Calu3 (cell line): ENCODE measurements at places on chromosomes 2 and 18.

DNA sequence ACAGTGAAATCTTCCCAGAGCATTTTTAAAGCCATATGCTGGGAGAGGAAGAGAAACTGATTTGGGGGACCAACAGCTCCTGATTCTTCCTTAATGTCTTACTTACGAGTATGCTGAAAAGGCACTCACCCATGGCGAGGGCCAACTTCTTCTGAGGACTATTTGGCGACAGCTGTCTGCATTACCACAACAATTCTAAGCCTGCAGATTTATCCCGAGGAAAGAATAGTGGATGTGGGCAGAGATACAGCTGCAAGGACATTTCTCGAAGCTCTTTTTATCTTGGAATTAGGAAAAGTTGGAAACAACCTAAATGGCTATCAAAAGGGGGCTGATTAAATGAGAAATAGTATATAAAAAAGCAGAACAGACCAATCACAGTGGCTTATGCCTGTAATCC lies 40.3 kb upstream of the FHL2 start:
- H3K27me3 ChIP-seq = no peaks in the 10 kb centered on the region
- no peak overlapping the region for H3K4me3 ChIP-seq
- H3K27ac ChIP-seq = no peak overlapping the region
- H3K4me1 ChIP-seq = peaks cover 7% of the 10 kb centered on the region
- H3K36me3 ChIP-seq = no peaks in the 10 kb centered on the region

GRCh38 chr18:2851771-2852170 lies 5.0 kb downstream of the EMILIN2 start:
- H3K4me3 ChIP-seq = no peak overlapping the region
- no peak for DNase-seq
- no peak overlapping the region for H3K27ac ChIP-seq
- peaks cover 89% of the 10 kb centered on the region for H3K27me3 ChIP-seq
- peaks cover 15% of the 10 kb centered on the region for H3K4me1 ChIP-seq

DNA sequence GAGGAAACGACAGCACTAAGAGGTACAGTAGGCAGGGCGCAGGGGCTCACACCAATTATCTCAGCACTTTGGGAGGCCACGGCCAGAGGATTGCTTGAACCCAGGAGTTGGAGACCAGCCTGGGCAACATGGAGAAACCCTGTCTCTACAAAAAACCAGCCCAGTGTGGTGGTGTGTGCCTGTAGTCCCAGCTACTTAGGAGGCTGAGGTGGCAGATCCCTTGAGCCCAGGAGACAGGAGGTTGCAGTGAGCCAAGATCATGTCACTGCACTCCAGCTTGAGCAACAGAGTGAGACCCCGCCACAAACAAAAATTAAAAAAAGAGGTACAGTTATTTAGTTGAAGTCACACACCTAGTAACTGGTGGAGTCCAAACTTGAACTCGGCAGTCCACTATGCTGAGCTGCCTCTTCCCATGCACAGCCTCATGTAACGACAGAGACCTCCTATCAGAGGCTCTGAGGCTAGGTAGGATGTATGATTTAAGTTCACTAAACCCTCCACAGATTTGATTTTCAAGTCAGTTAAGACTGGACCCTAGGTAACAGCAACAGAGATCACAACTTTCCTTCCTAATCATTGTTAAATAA lies 8.7 kb downstream of the STK17B start:
- peaks cover 3% of the 10 kb centered on the region for H3K36me3 ChIP-seq
- H3K4me3 ChIP-seq = no peak overlapping the region
- H3K27ac ChIP-seq = no peak overlapping the region
- peaks cover 37% of the 10 kb centered on the region for H3K4me1 ChIP-seq

- H3K4me3 ChIP-seq = no peak overlapping the region
- H3K4me1 ChIP-seq = no peaks in the 10 kb centered on the region
- no peak for DNase-seq
- no peaks in the 10 kb centered on the region for H3K36me3 ChIP-seq
- H3K27me3 ChIP-seq = no peaks in the 10 kb centered on the region
- H3K27ac ChIP-seq = no peak overlapping the region
Measured at GRCh38 chr2:3253913-3254441, 123.6 kb downstream of the EIPR1 start.

- H3K27ac ChIP-seq = no peak overlapping the region
- H3K27me3 ChIP-seq = no peaks in the 10 kb centered on the region
Measured at GRCh38 chr2:142756430-142756829, 121.0 kb upstream of the KYNU start.

DNA sequence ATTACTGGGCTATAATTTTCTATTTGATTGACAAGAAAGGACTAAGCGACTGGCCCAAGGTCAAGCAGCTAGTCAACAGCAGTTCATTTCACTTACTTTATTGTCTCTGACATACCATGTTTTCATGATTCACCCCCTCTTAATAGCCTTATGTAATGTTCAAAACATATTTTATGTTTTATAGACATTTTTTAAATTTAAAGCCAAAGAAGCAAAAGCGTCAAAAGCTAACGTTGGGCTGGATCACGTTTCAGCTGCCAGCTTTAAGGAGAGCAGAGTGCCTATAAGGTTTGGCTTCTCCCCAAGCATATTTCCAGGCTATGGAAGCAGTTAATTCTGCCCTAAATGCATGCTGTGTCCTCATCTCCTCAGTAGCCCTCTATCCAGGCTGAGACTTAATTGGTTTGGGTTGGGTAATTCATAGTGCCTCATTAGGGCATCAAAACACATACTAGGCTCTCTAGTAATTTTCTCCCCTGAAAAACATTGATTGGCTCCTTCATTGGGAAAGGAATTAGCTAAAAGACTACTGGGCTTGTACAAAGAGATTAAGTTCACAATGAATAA lies 94.8 kb upstream of the CREB1 start:
- H3K27me3 ChIP-seq = no peaks in the 10 kb centered on the region
- H3K27ac ChIP-seq = no peak overlapping the region
- no peak overlapping the region for H3K4me3 ChIP-seq
- H3K36me3 ChIP-seq = no peaks in the 10 kb centered on the region
- no peak for DNase-seq

DNA sequence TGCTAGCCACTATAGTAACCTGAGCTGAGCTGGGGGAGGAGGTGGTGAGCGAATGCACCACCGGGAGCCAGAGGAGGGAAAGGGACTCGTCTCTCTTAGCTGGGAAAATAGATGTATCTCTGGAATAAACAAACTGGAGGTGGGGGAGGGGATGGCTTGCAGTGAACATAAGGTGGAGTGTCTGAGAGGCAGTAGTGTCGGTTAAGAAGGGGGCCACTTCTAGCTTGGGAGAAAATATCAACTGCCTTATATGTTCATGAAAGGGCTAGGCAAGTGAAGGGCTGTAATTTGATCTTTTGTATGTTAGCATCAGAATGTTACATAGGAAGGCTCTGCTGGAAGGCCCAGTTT lies 2.2 kb downstream of the SETBP1 start:
- DNase-seq = no peak
- no peak overlapping the region for H3K4me3 ChIP-seq
- H3K27ac ChIP-seq = no peak overlapping the region

- no peak overlapping the region for H3K4me3 ChIP-seq
- H3K36me3 ChIP-seq = no peaks in the 10 kb centered on the region
- peaks cover 3% of the 10 kb centered on the region for H3K4me1 ChIP-seq
- no peak for DNase-seq
- no peaks in the 10 kb centered on the region for H3K27me3 ChIP-seq
Measured at GRCh38 chr18:55054021-55054990, 95.0 kb upstream of the CCDC68 start.

DNA sequence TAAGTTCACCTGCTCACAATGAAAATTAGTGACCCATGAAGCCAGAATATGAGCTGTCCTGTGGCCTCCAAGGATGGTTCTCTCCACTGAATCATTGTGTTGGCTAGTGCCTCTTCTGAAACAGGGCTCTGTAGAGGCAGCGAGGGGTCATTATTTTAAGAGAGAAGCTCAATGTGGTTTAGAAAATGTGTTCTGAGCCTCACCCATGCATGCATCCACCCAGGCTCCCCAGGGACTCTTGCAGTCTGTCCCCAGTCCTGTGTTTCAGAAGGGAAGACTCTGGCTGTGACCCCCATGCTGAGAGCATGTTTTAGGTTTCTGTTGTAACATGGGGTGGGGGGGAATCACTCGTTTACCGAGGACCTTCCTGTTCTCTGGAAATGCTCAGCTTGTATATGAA lies 135.2 kb downstream of the RNF144A start:
- H3K27ac ChIP-seq = no peak overlapping the region
- H3K36me3 ChIP-seq = peaks cover 5% of the 10 kb centered on the region
- H3K4me3 ChIP-seq = no peak overlapping the region
- DNase-seq = no peak
- H3K4me1 ChIP-seq = no peaks in the 10 kb centered on the region
- peaks cover 12% of the 10 kb centered on the region for H3K27me3 ChIP-seq

GRCh38 chr2:230160112-230160660 lies 59.6 kb downstream of the SP110 start:
- H3K27ac ChIP-seq = no peak overlapping the region
- no peak overlapping the region for H3K4me3 ChIP-seq
- H3K4me1 ChIP-seq = no peaks in the 10 kb centered on the region
- no peaks in the 10 kb centered on the region for H3K36me3 ChIP-seq

DNA sequence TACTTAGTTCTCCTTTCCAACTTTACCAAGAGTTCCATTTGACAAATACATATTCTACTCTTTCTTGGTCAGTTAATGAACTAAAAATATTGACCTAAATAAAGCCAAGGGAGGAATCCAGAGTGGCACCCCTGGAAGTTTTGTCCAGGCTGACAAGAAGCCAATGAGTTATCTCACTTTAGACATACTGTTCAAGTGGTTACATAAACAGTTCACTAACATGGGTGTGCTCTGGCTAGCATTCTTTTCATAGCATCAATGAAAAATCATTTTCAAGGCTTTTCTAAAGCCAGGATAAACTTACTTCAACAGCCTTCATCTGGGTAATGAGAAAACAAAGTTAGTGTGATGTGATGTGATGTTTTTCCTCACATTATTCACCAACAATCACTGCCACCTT lies 649.4 kb downstream of the TDRD15 start:
- H3K4me1 ChIP-seq = no peaks in the 10 kb centered on the region
- H3K36me3 ChIP-seq = no peaks in the 10 kb centered on the region
- H3K27me3 ChIP-seq = no peaks in the 10 kb centered on the region
- no peak overlapping the region for H3K27ac ChIP-seq

GRCh38 chr2:177767768-177768167 lies 304.8 kb downstream of the PDE11A start:
- H3K4me3 ChIP-seq = no peak overlapping the region
- no peaks in the 10 kb centered on the region for H3K36me3 ChIP-seq
- DNase-seq = no peak
- H3K4me1 ChIP-seq = peaks cover 23% of the 10 kb centered on the region

DNA sequence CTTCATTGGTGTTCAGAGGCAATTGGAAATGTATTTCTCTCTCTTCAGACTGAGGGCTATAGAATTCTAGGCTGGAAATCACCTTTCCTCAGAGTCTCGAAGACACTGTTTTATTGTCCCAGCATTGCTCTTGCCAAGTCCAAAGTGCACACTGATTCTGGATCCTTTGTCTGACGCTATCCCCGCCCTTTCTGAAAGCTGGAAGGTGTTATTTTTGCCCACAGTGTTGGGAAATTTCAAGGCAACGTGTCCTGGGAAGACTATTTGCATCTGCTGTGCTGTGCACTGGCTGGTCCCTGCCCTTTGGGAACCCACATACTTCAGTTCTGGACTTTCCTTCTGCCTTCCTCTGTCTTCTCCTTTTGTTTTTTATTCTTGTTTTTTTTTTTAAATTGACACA lies 190.8 kb downstream of the SH3BP4 start:
- peaks cover 36% of the 10 kb centered on the region for H3K27me3 ChIP-seq
- H3K27ac ChIP-seq = no peak overlapping the region
- H3K36me3 ChIP-seq = no peaks in the 10 kb centered on the region
- H3K4me1 ChIP-seq = peaks cover 12% of the 10 kb centered on the region
- H3K4me3 ChIP-seq = no peak overlapping the region

- H3K36me3 ChIP-seq = peaks cover 3% of the 10 kb centered on the region
- no peaks in the 10 kb centered on the region for H3K27me3 ChIP-seq
- H3K4me1 ChIP-seq = peaks cover 24% of the 10 kb centered on the region
- no peak overlapping the region for H3K4me3 ChIP-seq
- H3K27ac ChIP-seq = no peak overlapping the region
Measured at GRCh38 chr2:11699686-11700670, 30.0 kb upstream of the NTSR2 start.

- H3K27ac ChIP-seq = no peak overlapping the region
- no peak overlapping the region for H3K4me3 ChIP-seq
- DNase-seq = no peak
- H3K27me3 ChIP-seq = no peaks in the 10 kb centered on the region
- no peaks in the 10 kb centered on the region for H3K4me1 ChIP-seq
Measured at GRCh38 chr2:178328037-178328436, 122.9 kb downstream of the PRKRA start.

DNA sequence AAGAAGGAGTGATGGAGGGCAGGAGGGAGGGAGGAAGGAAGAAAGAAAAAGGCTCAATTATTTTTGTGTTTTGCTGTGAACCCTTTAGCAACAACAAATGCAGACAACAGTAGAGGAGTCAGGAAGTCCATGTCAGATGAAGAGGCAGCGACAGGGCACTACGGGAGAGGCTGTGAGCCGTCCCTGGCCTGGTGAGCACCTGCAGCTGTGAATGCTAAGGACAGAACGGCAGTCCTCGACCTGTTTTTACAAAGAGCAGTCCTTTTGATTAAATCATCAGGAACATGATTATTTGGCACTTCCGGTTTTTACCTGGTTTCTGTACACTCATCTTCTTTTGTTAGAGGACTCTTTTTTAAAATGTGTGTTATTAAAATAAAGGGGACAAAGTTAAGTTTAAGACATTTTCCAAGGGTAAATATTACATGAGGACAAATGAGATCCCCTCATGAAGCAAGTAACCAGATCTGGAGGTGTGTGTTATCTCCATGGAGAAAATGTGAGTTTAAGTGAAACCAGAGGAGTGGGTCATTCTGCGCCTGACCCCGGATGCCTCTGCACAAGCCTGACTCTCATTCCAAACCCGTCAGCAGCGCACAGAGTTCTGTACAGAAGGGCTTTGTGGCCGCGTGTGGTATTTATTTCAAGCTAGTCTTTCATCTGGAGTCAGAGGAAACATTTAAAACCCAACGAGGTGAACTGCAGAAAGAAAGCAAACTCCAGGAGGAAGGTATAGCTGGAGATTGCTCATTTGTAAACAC lies 492.5 kb downstream of the SOX11 start:
- peaks cover 22% of the 10 kb centered on the region for H3K4me1 ChIP-seq
- no peak for DNase-seq
- no peak overlapping the region for H3K4me3 ChIP-seq
- no peak overlapping the region for H3K27ac ChIP-seq

- DNase-seq = no peak
- no peak overlapping the region for H3K27ac ChIP-seq
- H3K4me3 ChIP-seq = no peak overlapping the region
- no peaks in the 10 kb centered on the region for H3K4me1 ChIP-seq
- no peaks in the 10 kb centered on the region for H3K27me3 ChIP-seq
Measured at GRCh38 chr2:165528691-165529090, 59.2 kb downstream of the CSRNP3 start.

- peaks cover 18% of the 10 kb centered on the region for H3K4me1 ChIP-seq
- no peaks in the 10 kb centered on the region for H3K36me3 ChIP-seq
- no peak overlapping the region for H3K27ac ChIP-seq
Measured at GRCh38 chr2:64063454-64063853, 44.2 kb upstream of the VPS54 start.
